ENCODE measurements at places on chromosomes 13 and 19. TPM values are rescaled to one million over a fixed set of nuclear protein-coding genes. Genes with fewer than 3 reads are reported as not detected.

DNA sequence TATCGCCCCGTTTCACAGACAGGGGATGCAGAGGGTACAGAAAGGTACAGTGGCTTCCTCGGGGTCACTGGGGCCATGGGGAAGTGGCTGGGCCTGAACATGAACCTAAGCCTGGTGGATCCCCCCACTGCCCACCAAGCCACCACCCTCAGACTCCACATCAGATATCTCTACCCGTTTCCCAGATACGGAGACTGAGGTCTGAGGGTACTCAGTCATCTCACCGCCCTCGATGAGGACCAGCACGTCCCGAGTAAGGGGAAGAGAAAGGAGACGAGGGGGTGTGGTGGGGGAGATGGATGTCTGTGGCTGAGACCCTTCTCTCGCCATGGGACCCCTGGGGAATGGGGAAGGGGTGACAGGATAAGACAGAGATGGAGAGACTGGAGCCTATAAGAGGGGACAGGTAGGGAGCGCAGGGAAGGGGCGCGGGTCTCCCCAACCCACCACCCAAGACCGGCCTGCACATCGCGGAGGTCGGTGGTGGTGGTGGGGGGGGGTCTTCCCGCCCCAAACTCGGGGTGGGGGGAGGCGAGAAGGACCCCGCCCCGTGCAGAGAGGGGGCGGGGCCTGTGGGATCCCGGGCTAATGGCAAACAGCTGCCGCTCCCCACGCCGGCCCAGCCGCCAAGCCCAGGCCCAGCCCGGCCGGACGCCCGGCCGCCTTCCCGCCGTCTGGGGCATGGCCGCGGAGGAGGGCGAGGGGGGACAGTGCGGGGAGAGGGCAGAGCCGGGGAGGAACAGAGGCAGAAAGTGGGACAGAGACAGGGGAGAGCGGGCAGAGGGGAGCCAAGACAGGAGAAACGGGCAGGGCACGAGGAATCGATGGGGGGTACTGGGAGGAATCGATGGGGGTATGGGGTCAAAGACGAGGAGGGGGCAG lies 698 bp downstream of the KANK2 start:
- no peak for DNase-seq

DNA sequence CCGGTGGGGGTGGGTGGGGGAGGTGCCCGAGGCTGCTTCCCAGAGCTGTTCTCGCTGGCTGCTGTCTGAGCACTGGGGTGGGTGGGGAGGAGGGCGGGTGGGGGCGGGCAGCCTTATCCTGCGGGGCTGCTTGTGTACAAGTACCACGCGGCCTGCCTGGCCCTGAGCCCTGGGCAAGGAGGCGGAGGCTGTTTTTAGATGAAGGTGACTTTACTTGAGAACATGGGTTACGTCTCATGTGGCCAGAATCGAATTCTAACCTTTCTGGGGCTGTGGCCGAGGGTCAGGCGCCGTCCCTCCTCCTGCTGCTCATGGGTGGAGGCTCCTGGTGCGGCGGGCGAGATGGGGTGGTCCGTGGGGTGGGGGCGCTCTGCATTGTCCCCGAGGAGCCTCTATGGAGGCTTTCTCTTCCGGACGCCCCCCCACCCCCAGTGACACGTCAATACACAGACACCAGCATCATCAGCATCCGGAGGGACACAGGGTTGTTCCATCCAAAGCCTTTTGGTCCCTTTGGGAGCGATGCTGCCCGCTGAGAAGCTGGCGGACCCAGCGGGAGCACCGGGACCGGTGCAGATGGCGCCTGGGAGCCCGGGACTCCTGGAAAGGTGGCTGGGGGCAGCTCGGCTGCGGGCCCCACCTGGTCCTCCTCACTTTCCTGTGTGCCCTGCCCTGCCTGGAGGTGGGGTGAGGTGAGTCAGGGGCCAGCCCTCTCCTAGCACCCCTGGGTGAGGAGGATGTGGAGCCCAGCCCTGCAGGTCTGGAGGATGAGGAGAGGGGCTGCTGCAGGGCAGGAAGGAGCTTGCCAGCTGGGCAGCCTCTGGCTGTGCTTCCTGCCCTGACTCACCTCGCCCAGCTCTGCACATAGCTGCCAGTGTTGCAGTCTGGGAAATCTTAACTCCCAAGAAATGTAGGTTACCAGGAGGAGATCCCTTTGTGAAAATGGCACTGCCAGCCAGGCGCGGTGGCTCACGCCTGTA lies 3.4 kb downstream of the BSG start:
- no peak for DNase-seq

- no peak for DNase-seq
Measured at GRCh38 chr13:28566283-28566682, 71.4 kb upstream of the FLT1 start.

GRCh38 chr13:37791699-37792098 lies 77.9 kb downstream of the TRPC4 start:
- no peak for DNase-seq

NKPD1 gene
- total RNA-seq, result 0.18 TPM

METTL21C gene
- total RNA-seq, result not detected

ARL11 gene
- 0.89 TPM for total RNA-seq
